Ureter (tissue), 1 donor: ENCODE measurements at places on chromosomes 1 and 21. TPM values are rescaled to one million over a fixed set of nuclear protein-coding genes. Genes with fewer than 3 reads are reported as not detected.

BMP8B gene
- 3.7 TPM for total RNA-seq

FCRL5 gene
- 3.8 TPM for total RNA-seq

MTHFR gene
- total RNA-seq = 55.4 TPM

PERM1 gene
- 0.10 TPM for total RNA-seq

SLAMF9 gene
- total RNA-seq = not detected

TTC39A gene
- 36.3 TPM for total RNA-seq

SAMD11 gene
- 13.9 TPM for total RNA-seq

OTUD3 gene
- 12.3 TPM for total RNA-seq

GRCh38 chr1:14970115-14970798 lies 183.3 kb upstream of the TMEM51 start:
- no peak for DNase-seq

DNA sequence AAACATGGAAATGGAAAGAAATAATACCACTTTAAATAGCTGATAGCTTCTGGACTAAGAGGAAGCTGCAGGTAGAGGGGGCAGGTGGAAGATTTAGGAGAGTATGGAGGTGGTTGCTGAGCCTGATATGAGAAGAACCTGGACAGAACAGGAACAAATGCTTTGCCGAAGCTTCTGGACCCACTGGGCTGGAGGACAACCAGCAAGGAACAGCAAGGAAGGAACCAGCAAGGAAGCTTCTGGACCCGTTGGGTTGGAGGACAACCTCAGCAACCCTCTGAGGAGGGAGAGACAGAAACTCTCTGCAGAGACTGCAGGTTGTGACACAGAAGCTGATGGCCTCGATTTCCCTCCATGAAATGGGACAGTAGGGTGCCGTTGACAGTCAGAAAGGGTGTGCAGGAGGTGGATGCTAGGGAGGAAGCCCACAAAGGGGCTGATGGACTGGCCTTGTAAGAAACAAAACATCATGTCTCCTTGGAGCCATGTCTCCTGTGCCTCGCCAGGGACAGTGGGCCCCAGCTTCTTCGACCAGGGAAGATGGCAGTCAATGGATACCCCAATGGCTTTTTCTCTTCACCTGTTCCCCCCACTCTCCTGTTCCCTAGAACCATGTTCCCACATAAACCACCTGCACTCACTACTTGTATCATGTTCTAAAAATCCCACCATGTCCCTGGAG lies 8.3 kb upstream of the WNT3A start:
- no peak for DNase-seq

DNA sequence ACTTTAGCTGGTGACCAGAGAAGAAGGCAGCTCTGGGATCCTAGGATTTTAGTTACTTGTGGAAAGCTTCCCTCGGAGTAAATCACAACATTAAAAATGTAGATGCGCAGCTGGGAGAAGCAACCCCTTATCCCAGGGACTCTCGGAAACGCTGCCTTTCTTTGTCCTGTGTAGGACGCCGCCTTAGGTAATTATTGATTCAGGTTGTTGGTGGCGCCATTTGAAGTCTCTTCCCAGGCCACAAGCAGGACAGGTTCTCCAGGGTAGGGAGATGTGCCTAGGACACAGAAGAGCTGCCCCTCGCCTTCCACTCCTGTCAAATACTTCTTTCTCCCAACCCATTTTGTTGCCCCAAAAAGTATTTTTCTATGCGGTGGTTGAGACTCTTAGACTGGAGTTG lies 10.3 kb downstream of the SLC37A1 start:
- DNase-seq = no peak

GRCh38 chr21:38256599-38257302 lies at the start of gene KCNJ15:
Gene KCNJ15 (plus strand): TSS chr21:38256991. CDS start chr21:38299262, 42,271 bp downstream.
- no peak for DNase-seq

- no peak for DNase-seq
These were observed 4.5 kb downstream of the PODN start for GRCh38 chr1:53066488-53066887.

GRCh38 chr1:95247607-95248006 lies 13.6 kb downstream of the RWDD3 start:
- DNase-seq = no peak

- DNase-seq = no peak
These were observed 25.2 kb downstream of the KIFAP3 start for GRCh38 chr1:170049176-170049800.

GRCh38 chr1:201945863-201946223 lies 505 bp downstream of the LMOD1 start:
- DNase-seq = no peak

GRCh38 chr21:26958788-26959187 lies 8.1 kb downstream of the ADAMTS5 start:
- DNase-seq = no peak

DNA sequence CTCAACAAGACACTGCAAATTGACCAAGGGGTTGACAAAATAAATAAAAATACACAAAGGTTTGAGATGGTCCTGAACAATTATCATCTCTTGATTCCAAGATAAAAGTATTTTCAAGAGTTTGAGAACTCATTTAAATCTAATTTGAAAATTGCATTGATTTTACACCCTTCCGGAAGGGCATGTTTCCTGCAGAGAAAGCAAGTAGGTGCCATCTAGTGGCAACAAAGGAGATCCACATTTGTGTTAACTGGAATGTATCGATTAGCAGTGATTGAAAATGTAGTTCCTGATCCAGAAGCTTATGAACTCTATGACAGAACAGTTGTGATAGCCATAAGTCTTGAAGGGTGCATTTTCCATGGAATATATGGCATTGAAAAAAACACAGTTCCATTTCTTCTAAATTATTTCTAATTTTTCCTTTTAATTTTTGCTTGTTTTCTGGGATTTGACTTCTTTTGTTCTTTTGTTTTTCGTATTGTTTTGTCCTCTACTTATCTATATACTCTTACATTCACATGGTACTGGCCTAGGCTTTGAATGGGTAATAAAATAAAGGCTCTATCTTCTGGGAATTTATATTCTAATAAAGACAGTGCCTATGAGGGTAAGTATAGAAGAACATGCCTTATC lies 143.7 kb downstream of the DNM3 start:
- no peak for DNase-seq

GRCh38 chr21:33299181-33299752 lies 25.5 kb upstream of the IFNAR1 start:
- DNase-seq = peak; percentile 62

DNA sequence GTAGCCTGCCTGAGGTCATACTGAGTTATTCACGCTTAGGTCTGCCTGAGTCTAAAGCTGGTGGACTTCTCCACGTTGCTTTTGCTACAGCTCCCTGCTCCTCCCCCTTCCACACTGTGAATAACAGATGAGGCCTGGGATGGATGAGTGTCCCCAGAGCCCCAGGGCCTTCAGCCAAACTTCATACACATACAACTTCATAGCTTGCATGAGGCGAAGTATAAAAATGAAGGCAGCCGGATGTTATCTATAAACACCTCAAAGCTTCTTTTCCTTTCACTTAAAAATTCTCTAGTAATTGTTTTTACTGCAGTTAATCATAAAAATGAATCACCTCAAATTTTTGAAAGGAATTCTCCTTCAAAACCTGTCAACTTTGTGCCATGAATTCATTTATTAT lies 70.2 kb downstream of the DAB1 start:
- no peak for DNase-seq

- DNase-seq = peak; percentile 82
These were observed 36.0 kb upstream of the ABCD3 start for GRCh38 chr1:94382201-94382600.

GRCh38 chr1:185670187-185670627 lies 64.0 kb upstream of the HMCN1 start:
- no peak for DNase-seq

GRCh38 chr1:207045453-207045852 lies 5.6 kb downstream of the YOD1 start:
- no peak for DNase-seq
